Epithelial cell of prostate (primary cell): ENCODE measurements at places on chromosomes 12 and 14.

- DNase-seq, result no peak
Measured at GRCh38 chr14:24256960-24257359, 6.0 kb downstream of the TGM1 start.

DNA sequence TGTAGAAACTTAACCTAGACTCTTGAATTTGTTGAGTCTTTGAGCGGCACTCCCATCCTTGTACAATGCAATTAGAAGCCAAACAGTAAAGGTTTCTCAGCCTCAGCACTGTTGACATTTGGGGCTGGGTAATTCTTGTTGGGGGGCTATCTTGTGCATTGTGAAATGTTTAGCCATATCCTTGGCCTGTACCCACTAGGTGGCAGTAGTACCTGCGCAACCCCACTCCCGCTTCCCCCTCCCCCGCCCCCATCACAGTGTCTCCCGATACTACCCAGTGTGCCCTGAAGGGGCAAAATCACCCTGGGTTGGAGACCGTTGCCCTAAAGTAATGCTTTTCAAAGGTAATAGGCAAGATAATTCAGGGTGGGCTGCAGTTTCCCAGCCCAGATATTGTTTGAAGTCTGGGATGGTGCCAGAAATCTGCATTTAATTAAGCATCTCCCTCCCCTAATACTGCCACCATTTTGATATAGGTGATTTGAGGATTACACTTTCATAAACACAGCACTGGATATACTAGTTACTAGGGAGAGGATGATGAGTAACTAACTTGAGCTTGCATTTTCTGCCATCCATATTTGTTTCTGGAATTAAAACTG lies 1.8 kb downstream of the COX6A1 start:
- no peak for DNase-seq

- DNase-seq, result no peak
Measured at GRCh38 chr12:27807063-27807703, 27.1 kb upstream of the MANSC4 start.

DNA sequence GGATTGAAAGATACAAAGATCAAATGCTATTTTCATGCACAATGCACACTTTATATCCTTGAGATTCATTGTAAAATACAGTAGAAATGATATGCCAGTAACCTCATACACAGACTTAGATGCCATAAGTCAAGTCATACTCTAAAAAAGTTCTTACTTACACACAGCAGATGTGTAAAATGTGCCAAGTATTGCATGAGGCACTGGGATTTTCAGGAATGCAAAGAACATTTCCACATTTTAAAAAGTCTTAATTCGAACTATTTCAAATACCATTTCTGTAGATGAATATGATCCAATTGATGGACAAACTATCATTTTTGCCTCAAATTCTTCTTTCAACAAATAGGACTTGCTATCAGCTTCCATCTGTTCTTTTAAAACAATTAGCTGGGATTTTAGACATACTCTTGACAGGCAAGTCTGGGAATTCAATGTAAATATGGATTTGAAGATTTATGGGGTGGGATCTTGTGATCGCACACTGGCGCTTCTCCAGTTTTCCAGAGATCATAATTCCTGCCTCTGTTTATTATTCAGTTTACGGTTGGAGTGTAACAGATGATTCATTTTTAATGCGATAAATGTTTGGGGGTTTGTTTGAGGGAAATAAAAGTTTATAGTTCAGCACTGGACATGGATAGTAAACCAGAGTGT lies 183.8 kb downstream of the PAX9 start:
- no peak for DNase-seq
